ENCODE measurements at places on chromosomes 1 and 21.

- DNase-seq: no peak
Observed at GRCh38 chr1:40530735-40531380, 579 bp upstream of the ZNF684 start.

- DNase-seq: no peak
Observed at GRCh38 chr21:36454706-36455105, 25.2 kb downstream of the CLDN14 start.

- no peak for DNase-seq
Observed at GRCh38 chr1:81391125-81391828, 409.5 kb upstream of the ADGRL2 start.

- DNase-seq: no peak
Observed at GRCh38 chr1:209291715-209292114, 291.8 kb upstream of the CAMK1G start.

GRCh38 chr1:93919780-93920179 is 10.6 kb upstream of the GCLM start:
- DNase-seq: no peak

DNA sequence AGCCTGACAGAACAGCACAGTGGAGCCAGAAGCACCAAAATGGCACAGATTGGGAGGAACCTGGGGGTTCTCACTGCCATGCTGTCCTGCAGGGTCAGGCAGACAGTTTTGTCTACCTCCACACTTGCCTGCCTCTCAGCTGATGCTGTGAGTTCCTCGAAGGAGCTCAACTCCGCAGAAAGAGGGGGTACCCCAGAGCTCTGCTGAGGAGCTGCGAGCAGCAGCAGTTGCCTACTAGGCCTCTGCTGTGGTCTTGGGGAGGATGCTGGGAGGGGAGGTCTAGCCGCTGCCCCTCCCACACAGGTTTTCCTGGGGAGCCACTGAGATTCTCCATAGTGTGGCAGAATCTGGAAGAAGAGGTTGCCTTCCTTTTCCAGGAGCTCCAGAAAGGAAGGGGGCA is 192.5 kb downstream of the FOXD2 start:
- DNase-seq: no peak
